ENCODE measurements at places on chromosomes 3 and 15. TPM values are rescaled to one million over a fixed set of nuclear protein-coding genes. Genes with fewer than 3 reads are reported as not detected.

The ITGA11 gene
- 24.0 TPM for polyA plus RNA-seq

The TRIM59 gene
- 10.9 TPM for polyA plus RNA-seq

The C3orf38 gene
- polyA plus RNA-seq, result 18.0 TPM

The RTP4 gene
- 0.05 TPM for polyA plus RNA-seq

The HCLS1 gene
- polyA plus RNA-seq, result 0.69 TPM

The RHCG gene
- not detected for polyA plus RNA-seq

Measured in AG04450 (cell line).